ENCODE measurements at places on chromosomes 13 and 19.
A peak's percentile ranks its signal among the peaks of the same experiment; 100 is the strongest.

- no peak for DNase-seq
Observed at GRCh38 chr13:66367356-66367755, 862.8 kb downstream of the PCDH9 start.

DNA sequence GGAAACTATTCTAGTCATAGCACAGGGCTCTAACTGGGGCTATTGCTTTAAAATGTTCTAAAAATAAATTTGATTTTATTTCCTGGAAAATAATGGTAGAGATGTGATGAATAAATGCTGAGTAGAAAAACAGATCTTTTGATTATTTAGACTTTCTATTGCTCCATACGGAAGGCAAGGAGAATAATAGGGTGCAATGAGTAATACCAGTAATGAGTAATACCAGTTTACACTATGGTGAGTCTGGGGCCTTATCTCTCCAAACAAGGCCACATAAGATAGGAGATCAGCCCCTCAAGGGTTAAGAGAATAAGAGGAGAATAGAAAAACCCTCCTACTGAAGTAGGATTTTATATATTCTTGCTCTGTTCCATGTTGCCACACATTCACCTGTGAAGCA, 390.4 kb downstream of the KLF5 start:
- no peak for DNase-seq

GRCh38 chr13:57739543-57740190, 108.1 kb downstream of the PCDH17 start:
- DNase-seq: no peak

- DNase-seq: no peak
Observed at GRCh38 chr19:50418176-50419021, at the start of gene SPIB. Gene SPIB, plus strand, starts transcription at chr19:50418938. Its CDS starts 25 bp downstream, at chr19:50418963.

DNA sequence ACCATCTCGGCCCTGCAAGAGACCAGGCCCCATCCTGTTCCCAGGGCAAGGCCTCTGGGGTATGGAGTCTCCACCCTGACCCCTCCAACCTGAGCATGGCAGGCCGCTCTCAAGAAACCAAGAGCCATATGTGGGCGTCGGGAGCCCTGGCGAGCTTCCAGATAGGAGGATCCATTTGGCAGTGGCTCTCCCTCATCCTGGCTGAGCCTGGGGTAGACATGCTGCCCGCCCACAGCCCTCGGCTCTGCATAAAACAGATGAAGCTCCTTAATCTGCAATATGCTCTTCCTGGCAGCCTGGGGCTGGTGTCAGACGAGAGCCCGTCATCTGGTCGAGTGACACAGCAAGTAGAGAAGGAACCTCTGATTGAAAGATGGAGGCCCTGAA, 6.1 kb downstream of the ATP13A1 start:
- no peak for DNase-seq

DNA sequence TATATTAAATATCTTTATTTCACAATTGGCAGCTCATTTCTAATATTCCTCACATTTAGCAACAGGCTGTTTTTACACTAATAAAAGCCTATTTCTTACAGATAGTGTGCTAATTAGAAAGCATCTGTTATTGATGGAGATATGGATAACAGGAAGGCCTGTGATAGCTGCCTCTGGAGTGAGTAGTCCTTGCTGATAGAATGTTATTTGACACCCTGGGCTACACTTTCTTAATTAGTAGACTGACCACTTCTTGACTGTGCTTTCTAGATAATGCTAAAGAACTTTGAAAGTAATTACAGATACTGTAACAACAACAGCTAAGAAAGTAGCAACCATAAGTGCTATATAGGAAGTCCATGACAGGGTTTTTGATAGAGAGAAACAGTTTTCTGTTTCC, 554.3 kb downstream of the DIAPH3 start:
- no peak for DNase-seq

DNA sequence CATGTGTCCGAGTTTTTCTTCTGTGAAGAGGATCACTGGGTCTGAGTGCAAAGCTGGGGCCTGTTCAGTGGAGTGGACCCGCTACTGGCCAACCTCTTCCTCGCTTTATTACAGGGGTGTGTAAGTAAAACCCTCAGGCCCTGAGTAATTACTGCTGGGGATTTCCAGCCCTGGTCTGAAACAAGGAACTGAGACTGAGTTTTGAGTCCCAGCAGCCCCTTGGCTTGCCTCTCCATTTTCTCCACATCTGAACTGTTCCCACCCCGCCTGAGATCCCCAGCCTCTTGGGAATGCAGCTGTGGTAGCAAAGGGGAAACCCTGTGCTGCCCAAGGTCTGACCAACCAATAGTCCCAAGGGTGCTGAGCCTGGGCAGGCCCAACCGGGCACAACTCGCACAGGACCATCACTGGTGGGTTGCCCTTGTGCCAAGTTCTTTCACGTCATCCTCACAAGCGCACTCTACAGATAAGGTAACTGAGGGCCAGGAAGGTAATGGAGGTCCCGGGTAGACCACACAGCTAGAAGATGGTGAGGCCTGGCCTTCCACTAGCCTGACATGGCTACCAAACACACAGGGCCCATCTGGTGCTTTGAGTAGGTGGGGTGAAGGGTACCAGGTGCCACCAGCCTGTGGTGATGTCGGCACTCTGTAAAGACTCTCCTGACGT, 13.7 kb upstream of the SLC35E1 start:
- DNase-seq: peak; percentile 53

GRCh38 chr13:45367358-45367757, 26.4 kb upstream of the TPT1 start:
- peak; percentile 87 for DNase-seq

All from activated naive CD8-positive, alpha-beta T cell treated with anti-CD3 and anti-CD28 coated beads, Interleukin-2, amount 50 U/mL, for 24 hours (primary cell).